Panc1 (cell line): ENCODE measurements at places on chromosomes 12 and 14.

- no peak for DNase-seq
These were observed 468.7 kb downstream of the NOVA1 start for GRCh38 chr14:26128931-26129671.

- DNase-seq, result no peak
These were observed 16.3 kb downstream of the ALX1 start for GRCh38 chr12:85296362-85296761.

DNA sequence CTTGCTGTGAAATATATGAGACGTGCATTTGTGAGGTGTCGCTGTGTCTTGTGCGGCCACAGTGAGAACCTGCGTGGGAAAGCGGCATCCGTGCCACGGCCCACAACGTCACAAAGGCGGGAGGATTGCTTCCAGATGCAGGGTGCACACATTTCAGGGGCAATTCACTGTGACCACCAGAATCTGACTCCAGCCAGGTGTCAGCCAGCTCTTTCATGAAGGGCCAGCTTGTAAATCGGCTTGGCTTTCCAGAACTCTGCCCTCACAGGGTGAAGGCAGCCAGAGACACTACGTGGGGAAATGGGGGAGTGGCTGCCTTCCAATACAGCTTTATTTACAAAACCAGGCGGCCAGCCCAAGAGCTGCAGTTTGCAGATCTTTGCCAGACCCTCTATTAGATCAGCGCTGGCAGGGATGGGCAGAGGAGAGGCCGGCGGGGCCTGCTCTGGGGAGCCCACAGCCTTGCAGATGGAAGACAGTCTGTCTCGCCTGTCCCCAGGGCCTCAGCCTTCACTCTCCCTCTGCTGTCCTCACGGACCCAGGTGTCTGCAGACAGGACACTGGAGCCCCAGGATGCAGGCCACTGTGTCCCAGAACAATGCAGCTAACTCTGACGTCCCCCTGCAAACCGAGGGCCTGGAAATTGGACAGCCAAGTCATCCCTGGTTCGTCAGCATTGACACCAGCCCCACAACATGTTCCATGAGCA lies 53.5 kb downstream of the ADGRD1 start:
- no peak for DNase-seq

GRCh38 chr14:103292426-103293374 lies 41.3 kb upstream of the EIF5 start:
- DNase-seq, result peak; percentile 55

- no peak for DNase-seq
These were observed 170.8 kb downstream of the TMX1 start for GRCh38 chr14:51410897-51411296.

GRCh38 chr14:65377576-65377975 lies 35.0 kb upstream of the FUT8 start:
- no peak for DNase-seq

DNA sequence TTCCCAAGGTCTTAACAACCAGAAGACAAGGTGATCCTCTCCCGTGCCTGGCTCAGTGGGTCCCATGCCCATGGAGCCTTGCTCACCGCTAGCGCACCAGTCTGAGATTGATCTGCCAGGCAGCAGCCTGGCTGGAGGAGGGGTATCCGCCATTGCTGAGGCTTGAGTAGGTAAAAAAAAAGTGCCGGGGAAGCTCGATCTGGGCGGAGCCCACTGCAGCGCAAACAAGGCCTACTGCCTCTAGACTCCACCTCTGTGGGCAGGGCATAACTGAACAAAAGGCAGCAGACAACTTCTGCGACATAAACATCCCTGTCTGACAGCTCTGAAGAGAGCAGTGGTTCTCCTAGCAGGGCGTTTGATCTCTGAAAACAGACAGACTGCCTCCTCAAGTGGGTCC lies 104.0 kb downstream of the C14orf39 start:
- DNase-seq, result no peak

DNA sequence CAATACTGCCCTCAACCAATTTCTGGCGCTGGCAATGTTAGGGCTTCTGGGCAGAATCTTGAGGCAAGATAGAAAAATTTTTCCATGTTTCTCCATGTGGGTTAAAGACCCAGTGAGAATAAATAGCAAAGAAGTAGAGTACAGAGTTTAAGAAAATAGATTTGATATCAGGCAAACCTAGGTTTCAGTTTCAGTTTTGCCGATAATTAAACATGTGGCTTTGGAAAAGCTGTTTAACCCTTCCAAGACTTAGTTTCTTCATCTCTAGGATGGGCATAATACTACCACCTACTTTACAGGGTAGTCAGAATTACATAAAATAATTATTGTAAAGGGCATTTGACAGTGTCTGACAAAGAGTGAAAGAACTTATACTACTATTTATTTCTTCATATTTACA lies 360.4 kb downstream of the PCNX1 start:
- DNase-seq, result no peak

DNA sequence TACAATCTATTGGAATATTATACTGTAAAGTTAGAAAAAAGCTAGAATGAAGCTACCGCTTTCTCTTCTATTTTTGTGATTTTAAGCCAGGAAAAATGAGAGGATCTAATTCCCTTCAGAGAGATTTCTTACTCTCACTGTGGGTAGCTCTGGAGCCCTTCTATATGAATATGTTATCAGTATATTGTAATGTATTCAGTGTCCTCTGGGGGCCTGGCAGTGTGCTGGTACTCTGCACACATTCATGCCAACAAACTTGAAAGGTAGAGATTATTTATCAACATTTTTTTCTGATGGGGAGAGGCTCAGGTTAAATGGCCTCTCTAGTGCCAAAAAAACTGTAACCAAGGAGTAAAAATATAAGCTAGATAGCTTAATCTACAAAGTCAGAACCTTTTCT lies 292.8 kb downstream of the TTC6 start:
- no peak for DNase-seq

DNA sequence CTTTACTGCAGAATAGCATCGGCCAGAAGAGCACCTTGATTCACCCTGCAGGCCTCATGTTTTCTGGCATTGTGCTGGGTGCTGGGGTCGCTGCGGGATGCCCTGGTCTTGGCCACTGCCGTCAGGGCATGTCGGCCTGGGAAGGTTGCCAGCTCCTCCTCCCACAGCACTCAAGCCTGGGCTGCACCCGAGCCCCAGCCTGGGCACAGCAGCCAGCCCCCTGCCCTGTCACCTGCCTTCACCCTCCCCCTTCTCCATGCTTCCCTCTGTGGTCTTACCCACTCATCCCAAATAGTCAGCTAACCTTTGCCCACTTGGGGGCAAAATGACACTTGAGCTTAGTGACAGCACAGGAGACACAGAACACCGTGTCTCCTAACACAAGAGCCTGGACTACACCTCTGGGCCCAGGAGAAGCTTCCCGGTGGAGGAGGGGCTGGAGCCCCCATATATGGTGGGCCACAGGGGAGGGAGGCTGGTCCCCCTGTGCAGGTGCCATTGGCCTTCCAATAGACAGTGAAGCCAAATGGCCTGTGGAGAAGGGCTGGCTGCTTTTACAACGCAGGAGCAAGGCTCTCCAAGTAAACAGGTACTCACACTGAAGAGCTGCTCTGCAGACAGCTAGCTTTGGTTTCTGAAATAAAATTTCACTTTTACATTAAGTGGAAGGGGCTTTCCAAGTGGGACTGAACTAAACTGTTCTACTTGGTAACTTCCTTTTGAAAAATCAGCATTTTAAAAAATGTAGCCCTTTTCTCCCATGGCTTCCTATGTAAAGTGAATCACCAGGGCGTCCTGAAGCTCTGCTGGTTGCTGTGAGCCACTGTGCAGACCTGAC lies 51.2 kb upstream of the AMN start:
- DNase-seq, result no peak

DNA sequence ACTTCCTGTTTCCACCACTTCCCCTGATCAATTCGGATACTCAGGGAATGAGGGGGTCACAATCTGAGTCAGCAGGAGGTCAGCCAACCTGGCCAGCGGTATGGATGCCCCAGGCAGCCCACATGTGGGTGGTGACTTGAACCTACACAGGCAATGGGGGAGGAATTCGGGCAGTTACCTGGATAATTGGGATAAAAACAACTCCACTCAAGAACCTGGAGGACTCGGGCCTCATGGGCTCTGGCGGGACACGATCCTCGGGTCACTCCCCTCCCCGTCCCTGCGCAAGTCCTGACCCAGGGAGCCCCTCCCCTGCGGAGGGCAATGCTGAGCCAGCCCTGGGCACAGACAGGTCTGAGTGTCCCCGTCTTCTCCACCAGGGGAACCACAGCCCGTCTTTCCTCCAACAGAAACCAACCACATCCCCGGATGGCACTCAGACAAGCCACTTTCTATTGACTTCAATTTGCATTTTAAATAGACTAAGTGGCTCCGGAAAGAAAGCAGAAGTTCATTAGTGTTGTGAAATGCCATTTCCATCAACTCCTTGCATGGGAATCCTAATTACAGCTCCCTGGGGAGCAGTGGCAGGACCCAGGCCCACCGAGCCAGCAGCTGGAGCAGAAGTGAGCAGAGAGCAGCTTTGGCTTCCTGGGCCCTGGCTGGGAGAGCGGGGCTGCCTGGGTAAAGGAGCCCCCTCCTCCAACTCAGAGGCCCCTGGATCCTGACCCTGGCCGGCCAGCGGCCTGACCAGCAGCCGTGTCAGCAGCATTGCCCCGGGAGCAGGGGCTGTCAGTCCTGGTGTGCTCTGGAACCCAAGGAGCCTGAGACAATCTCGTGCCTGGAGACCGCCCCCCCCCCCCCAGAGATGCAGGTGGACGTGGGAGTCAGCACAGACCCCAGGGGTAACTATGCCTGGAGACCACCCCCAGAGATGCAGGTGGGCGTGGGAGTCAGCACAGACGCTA lies 374.1 kb downstream of the ADGRD1 start:
- DNase-seq, result no peak

DNA sequence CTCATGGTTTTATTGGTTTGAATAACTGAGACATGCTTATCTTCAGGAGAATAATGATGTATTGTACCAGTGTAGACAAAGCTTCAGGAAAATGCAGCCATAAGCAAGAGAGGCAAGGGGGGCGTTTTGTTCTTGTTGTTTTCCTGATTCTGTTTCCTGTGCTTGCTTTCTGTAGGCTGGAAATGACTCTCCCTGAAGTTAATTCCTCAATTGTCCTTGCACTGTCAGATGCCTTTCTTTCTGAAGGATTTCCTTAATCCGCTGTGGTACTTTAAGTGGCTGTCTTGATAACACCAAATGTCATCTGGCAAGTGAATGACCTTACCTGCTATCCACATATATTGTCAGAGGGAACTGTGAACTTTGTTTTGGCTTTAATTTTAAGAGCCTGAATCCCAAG lies 220.0 kb downstream of the NEDD1 start:
- no peak for DNase-seq

- DNase-seq, result no peak
These were observed 24.3 kb downstream of the ZFYVE21 start for GRCh38 chr14:103739793-103740501.

- DNase-seq, result no peak
These were observed 69.1 kb downstream of the C14orf132 start for GRCh38 chr14:96108061-96108795.

- no peak for DNase-seq
These were observed 91.9 kb downstream of the LGMN start for GRCh38 chr14:92656306-92657081.

DNA sequence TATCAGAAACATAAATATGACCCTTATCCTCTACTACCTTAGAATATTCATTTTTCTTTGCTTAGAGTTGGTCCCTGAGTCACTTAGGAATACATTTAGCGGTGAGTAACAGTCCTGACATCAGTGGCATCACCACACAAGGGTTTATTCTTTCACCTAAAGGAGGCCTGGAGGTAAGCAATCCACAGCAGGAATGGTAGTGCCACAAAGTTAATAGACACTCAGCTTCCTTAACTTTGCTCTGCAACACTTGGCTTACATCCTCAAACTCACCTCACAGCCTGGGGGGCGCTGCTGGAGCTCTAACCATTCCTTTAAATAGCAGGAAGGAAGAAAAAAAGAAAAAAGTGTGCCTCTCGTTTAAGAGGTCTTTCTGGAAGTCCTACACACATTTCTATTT lies 29.1 kb downstream of the BBOF1 start:
- no peak for DNase-seq

DNA sequence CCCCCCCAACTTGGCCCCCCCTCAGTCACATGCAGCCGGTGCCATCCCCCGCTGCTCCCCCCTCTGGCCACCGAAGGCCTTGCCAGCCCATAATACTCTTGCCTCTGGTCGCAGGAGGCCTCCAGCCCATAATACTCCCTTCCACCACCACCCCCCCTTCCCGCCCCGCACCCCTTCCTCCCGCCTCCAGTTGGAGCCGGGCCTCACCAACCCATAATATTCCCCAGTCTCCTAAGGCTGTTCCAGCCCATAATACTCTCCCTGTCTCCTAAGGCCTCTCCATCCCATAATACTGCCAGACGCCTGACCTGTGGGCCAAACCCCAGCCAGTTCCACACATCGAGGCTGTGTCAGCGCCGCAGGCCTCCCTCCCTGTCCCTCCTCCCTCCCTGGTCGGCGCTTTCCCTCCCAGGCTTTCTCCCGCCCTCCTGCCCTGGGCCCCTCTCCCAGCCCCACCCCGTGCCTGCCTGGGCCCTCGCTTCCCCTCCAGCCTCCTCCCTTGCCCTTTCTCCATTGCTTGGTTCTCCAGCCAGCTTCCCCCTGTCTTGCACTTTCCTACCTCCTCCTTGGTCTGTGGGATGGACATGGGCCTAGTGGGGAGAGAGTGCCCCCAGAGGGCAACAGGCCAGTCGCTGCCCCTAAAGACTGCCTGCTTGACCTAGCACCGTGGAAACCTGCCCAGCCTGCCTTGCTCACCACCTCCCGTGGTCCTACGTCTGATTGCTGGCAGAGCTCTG lies 6.8 kb upstream of the CHD4 start:
- no peak for DNase-seq

- DNase-seq, result no peak
These were observed 18.6 kb downstream of the ZDHHC17 start for GRCh38 chr12:76782526-76782925.
